ENCODE measurements at places on chromosomes 12 and 14.

DNA sequence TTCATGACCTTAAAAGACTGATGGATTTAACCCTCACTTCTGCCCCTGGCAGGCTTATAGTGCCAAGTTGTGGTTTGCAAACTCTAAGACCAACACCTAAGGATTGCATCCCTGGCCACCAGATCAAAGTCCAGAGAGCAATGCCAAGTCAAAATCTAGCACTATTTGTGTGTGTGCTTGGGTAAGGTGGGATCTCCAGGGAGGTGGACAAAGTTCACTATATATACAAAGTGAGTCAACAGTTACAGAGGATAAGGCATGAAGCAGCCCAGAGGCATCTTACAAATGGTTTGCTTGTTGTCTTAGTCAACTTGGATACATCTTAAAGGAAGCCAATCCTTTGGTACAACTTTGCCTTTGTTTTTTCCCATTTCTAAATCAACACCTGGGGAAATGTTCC lies 137.3 kb downstream of the MSRB3 start:
- DNase-seq, result no peak

- no peak for DNase-seq
Observed at GRCh38 chr12:104569346-104570173, 112.8 kb downstream of the CHST11 start.

- peak; percentile 93 for DNase-seq
Observed at GRCh38 chr12:104456417-104456949, at the start of gene CHST11. Gene CHST11, plus strand, starts transcription at chr12:104456948.

DNA sequence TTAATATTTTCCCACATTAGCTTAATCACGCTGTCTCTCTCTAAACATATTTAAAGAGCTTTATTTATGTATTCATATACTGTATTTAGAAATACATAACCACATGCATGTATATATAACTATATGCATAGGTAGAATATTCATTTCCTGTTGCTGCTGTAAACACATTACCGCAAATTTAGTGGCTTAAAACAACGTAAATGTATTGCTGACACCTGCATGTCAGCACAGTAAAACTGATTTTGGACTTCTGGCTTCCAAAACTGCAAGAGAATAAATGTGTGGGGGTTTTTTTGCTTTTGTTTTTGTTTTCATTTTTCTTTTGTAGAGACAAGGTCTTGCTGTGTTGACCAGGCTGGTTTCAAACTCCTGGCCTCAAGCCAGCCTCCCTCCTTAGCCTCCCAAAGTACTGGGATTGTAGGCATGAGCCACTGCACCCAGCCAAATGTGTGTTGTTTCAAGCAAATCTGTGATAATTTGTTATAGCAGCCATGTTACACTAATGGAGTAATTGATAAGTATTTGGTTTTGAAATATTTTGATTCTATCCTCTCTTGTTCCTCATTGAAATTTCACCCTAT lies 61.9 kb upstream of the CMKLR1 start:
- no peak for DNase-seq

- DNase-seq, result no peak
Observed at GRCh38 chr12:43361031-43361710, 190.8 kb downstream of the ADAMTS20 start.

- DNase-seq, result no peak
Observed at GRCh38 chr14:28375295-28375694, 391.3 kb upstream of the FOXG1 start.

GRCh38 chr12:2535583-2536204 lies 259.1 kb upstream of the FKBP4 start:
- DNase-seq, result no peak

- DNase-seq, result no peak
Observed at GRCh38 chr14:61645247-61645646, 50.1 kb upstream of the HIF1A start.

DNA sequence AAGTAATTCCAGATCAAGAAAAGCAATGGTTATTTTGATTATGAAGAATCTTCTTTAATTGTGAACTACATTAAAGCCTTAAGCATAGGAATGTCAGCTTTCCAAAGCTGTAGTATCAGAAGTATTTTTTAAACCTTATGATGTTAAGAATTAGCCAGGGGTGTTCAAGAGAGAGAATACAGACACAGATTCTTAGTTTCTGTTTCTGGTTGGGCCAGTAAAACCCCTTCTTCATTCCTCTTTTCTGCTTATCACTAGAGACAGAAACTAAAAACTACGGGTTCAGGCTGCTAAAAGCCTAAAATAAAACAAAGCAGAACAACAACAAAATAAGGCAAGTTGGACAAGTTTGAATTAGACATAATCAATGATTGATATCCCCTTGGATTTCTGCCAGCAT lies 38.2 kb downstream of the IFT43 start:
- no peak for DNase-seq

All from left hindlimb (tissue), 1 donor.